COR-L47 (cell line): ENCODE measurements at places on chromosomes 16 and 17.

- DNase-seq, result no peak
These were observed 3.5 kb upstream of the TLCD3A start for GRCh38 chr17:728911-729310.

- no peak for DNase-seq
These were observed 47.5 kb upstream of the RRN3 start for GRCh38 chr16:15141586-15141985.

DNA sequence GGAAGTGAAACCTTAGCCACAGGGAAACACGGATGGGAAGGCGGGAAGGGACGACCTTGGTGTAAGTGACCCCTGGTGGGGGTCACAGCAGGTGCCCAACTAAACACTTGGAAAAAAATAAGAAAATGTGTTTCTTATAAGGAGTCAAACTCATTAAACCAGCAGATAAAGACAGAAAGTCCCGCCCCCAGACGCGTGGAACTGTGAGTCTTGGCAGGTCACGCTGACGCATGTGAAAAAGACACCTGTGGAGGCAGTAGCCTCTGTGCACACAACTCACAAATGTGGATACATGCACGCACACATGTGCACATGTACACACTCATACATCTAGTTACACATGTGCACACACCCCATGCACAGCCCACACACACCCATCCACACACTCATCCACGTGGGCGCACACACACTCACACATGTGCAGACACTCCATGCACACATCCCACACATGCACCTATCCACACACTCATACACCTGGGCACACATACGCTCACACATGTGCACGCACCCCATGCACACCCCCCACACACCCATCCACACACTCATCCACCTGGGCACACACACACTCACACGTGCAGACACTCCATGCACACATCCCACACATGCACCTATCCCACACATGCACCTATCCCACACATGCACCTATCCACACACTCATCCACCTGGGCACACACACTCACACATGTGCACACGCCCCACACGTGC, 432.4 kb downstream of the SOX9 start:
- no peak for DNase-seq

DNA sequence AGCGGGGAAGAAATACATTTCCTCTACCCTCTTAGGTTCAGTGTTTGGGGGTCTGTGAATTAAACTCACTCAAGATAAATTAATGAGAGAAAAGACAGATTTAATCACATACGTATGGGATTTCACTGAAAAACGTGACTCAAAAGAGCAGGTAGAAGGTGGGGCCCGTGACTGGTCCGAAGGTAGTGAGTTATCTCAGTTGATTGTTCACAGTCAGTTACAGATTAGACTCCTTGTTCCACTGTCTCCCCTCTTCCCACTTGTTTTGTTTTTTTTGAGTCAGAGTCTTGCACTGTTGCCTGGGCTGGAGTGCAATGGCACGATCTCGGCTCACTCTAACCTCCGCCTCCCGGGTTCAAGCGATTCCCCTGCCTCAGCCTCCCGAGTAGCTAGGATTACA, 301.2 kb downstream of the SEC14L1 start:
- no peak for DNase-seq

DNA sequence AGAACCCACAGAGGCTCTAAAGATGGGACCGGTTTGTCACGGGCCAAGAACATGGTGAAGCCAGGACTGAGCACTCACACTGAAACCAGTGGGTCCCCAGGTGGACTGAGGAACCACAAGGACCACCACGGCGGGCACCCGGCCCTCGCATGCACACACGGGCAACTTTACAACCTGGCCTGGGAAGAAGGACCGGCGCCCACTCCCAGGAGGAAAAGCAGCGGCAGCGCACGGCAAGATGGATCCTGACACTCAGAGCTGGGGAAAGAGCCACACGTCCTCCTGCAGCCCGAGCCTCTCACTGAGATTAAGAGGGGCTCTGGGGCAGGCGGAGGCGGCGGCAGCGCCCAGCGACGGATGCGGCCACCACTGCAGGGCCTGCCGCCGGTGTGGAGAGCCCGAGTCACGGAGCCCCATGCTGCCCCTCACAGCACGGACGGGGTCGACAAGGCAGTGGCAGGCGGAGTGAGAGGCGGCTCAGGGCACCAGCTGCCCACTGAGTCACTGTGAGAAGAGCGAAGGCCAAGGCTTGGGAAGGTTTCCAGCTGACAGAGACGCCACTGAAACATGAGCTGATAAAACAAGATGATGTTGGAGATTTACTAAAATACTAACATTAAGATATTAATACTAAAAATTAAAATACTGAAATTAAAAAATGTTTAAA, 118.3 kb downstream of the ANKRD11 start:
- DNase-seq, result no peak

DNA sequence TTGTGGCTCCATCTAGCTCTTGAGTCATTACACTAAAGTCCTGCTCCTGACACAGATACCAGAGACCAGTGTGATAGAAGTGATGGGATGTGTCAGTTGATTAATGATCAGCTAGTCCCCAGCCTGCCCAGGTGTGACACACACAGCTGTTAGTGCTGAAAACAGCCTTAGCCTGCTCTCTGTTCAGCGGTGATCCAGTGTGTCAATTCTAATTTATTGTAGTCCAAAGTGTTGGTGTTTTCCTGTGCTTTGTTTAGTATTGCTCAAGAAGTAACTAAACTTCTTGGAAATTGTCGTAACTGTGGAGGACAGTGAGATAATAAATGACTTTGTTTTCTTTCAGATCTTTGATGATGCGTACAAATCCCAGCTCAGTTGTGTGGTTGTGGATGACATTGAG, 92.3 kb downstream of the WNT3 start:
- DNase-seq, result no peak

DNA sequence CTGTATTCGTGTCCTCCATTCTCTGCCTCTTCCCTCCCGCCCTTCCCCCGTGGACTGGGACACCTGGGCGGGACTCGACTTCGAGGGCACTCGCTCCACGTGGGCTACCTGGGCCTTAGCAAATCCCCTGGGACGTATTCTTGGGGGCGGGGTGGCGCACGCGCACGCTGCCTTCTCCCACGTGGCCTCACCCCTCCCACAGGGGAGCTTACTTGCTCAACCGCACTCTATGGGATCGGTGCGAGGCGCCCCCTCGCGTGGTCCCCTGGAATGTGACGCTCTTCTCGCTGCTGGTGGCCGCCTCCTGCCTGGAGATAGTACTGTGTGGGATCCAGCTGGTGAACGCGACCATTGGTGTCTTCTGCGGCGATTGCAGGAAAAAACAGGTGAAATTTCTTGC, 3.5 kb downstream of the VMO1 start:
- DNase-seq, result no peak

DNA sequence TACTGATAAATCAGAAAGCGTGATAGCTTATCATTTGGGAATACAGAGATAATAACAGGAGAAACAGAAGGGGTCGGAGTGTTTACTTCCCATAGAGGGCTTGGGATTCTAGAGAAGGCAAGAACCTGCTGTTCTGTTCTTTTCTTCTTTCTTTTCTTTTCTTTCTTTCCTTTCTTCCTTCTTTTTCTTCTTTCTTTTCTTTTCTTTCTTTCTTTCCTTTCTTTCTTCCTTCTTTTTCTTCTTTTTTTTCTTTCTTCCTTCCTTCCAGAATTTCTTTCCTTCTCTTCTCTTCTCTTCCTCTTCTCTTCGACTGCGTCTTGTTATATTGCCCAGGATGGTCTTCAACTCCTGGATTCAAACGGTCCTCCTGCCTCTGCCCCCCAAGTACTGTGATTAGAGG, 18.3 kb downstream of the CNEP1R1 start:
- no peak for DNase-seq

GRCh38 chr16:59385959-59386358, 651.8 kb upstream of the GOT2 start:
- no peak for DNase-seq

GRCh38 chr17:39238311-39238972, 12.7 kb upstream of the STAC2 start:
- peak; percentile 92 for DNase-seq

- DNase-seq, result no peak
These were observed 30.8 kb upstream of the CBLN1 start for GRCh38 chr16:49312389-49312985.

DNA sequence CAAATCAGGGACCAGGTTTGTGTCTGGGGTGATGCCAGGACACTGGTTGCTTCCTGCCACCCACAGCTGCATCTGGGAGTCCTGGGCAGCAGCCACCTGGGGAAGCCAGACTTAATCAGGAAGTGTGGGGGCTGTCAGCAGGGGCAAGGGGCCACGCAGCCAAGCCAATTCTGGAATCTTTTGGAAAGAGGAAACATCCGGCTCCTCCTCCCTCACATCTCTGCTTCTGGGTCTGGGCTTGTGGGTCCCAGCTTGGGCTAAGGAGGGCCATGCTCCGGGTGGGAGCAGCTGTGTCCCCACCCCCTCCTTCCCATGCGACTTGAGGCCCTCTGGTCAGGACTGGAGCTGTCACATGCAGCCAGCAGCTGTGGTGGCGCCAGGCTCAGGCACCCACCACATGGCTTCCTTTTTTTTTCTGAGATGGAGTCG, 37.0 kb upstream of the CCDC182 start:
- peak; percentile 43 for DNase-seq

DNA sequence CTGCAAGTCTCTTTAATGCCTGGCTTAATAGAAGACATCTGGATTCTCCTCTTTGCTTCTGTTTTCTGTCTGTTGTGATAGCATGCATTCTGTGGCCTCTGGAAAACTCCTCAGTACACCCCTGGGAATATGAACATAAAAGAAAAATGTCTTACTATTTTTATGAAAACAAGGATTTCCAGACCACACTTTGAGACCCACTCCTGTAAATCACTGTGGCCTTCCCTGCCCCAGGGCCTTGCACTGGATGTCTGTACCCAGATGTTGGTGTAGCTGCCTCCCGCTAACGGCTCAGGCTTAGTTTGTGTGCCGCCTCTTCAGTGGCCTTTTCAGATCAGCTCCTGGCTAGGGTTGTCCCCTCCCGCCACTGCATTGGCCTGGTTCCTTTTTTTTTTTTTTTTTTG, 126.6 kb downstream of the SOCS1 start:
- no peak for DNase-seq

DNA sequence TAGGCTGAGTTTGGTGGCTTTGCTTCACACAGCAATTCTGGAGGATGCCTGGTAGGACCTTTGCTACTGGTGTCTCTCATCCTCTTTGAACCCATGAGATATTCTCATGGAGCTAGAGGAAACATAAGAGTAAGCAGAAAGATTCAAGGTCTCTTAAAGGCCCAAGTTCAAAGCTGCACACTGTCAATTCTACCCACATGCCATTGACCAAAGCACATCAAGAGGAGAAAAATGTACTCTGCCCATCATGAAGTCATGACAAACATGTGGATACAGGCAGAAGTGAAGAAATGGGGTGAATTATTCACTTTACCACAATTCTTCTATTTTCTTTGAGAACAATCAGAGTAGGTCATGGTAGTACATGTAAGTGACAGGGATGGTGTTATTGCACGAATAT, 13.1 kb downstream of the SKA2 start:
- DNase-seq, result no peak

GRCh38 chr16:88651989-88652761, 1.3 kb upstream of the CYBA start:
- no peak for DNase-seq

DNA sequence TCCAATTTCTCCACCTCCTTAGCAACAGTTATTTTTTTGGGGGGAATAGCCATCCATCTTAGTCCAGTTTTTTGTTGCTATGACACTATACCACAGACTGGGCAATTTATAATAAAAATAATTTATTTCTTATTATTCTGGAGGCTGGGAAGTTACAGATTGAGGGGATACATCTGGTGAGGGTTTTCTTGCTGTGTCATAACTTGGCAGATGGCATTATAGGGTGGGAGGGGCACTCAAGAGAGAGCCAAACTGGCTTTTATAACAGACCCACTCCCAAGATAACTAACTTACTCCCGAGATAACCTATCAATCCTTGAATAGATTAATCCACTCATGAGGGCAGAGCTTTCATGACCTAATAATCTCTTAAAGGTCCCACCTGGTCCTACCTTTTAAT, 84.2 kb downstream of the ABCA8 start:
- DNase-seq, result no peak

- DNase-seq, result no peak
These were observed 25.0 kb upstream of the ADAM11 start for GRCh38 chr17:44733753-44734152.

- no peak for DNase-seq
These were observed 106.4 kb upstream of the TOB1 start for GRCh38 chr17:50972577-50972976.

DNA sequence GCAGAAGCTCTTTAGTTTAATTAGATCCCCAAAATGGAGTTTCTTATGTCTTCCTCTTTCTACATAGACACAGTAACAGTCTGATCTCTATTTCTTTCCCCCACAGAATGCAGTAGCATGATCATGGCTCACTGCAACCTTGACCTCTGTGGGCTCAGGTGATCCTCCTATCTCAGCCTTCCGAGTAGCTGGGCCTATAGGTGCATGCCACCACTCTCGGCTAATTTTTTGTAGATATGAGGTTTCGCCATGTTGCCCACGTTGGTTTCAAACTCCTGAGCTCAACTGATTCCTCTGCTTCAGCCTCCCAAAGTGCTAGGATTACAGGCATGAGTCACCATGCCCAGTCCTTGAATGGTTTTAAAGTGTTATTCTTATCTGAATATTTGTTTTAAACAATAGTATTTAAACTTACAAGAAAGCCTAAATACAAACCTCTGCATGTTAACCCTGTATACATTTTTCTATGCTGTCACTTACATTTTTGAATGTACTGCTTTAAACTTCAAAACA, 120.6 kb downstream of the GOSR1 start:
- no peak for DNase-seq

- DNase-seq, result peak; percentile 64
These were observed 84.9 kb downstream of the HS3ST2 start for GRCh38 chr16:22898874-22899348.

DNA sequence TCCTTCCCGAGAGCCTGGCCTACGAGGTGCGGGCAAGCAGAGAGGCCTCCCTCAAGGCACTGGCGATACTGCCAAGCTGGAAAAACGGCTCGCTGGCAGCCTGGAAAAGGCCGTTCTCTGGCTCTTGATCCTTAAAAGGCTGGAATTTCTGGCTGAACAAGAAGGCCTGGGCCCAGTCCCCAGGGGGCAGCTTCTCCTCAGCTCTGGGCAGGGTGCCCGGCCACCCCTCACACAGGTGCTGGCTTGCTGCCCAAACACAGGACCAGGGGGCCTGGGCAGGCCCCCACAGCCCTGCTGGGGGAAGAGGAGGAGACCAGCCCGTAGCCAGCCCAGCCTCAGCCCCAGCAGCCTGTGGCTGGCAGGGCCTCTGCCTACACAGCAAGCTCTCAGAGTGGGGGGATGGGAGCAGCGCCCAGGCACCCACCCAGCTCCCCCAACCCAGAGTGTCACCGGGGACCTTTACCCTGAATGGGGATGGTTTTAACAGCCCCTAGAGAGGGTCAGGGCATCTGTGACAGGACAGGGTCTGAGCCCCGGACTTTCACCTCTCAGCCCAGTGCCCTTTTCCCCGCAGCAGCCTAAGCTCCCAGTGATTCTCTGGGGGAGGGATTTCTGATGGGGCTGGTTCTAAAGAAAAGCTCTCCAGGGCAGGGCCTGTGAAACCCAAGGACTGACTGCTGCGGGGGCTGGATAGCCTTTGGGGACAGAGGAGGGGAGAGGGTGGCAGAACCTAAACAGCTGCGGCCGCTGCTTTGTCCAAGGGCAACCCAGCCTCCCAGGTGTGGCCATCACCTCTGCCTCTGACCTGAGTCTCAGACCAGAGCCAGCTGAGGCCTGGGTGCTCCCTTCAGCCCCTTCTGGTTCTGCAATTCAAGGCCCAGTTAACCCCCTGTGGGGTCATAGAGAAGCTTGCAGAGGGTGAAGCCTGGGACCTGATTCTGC, 38.6 kb upstream of the TOB1 start:
- DNase-seq, result peak; percentile 97

- DNase-seq, result peak; percentile 14
These were observed 7.1 kb upstream of the CNP start for GRCh38 chr17:41959336-41960095.
